ENCODE measurements at places on chromosomes 13 and 19. TPM values are rescaled to one million over a fixed set of nuclear protein-coding genes. Genes with fewer than 3 reads are reported as not detected.

Gene ZNF121
- total RNA-seq: 70.0 TPM

DNA sequence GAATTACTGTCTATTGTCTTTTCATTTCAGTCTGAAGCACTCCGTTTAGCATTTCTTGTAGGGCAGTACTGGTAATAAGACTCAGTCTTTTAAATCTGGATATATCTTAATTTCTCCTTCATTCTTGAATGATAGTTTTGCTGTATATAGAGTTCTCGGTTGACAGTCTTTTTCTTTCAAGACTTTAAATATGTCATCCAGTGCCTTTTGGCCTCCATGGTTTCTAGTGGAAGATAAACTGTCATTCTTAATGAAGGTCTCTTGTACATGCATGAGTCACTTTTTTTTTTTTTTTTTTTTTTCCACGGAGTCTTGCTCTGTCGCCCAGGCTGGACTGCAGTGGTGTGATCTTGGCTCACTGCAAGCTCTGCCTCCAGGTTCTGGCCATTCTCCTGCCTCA lies 27.2 kb upstream of the ZDHHC20 start:
- no peak for DNase-seq

GRCh38 chr13:21797736-21798135 lies 126.9 kb downstream of the FGF9 start:
- DNase-seq: no peak

DNA sequence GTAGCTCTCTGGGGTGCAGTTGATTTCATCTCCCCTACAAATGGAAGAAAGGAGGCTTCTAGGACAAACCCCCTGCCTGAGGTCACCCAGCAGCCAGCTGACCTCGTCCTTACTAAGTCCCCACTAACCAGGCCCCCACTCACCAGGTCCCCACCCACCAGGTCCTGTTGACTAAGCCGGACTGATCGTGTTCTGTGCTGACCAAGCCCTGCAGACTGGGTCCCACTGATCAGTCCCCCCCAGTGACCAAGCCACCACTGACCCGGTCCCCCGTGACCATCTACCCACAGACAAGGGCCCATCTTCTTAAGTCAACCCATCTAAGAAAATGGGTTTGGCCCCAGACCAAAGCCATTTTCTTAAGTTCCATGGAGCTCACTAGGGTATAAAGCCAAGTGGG lies 36.8 kb upstream of the TPM4 start:
- no peak for DNase-seq
